Glutamatergic neuron (in vitro differentiated cells): ENCODE measurements at places on chromosomes 13 and 19. TPM values are rescaled to one million over a fixed set of nuclear protein-coding genes. Genes with fewer than 3 reads are reported as not detected.

Gene LGALS14
- total RNA-seq = not detected

Gene MEIOSIN
- not detected for total RNA-seq

DNA sequence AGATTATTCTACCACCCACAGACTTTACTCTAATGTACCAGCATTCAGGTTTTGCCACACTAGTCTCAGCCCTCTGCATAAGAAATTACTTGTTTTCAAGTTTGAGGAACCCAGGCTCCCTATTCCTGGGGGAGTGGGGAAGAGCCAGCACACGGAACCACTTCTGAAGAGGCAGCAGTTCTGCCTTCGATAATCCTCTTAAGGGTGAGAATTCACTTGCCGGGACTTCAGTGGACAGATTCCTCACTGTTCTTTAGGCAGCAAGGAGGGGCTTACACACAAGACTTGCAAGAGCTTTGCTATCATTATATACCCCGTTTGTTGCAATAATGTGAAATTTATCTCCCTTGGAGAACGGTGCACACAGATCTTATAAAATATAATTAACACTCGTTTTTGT is 133.1 kb downstream of the ABCC4 start:
- no peak overlapping the region for H3K27ac ChIP-seq
- H3K4me3 ChIP-seq = no peak overlapping the region
- no peaks in the 10 kb centered on the region for H3K4me1 ChIP-seq
- no peak for DNase-seq

GRCh38 chr13:44760434-44760833 is 184.3 kb upstream of the TSC22D1 start:
- no peak for DNase-seq
- no peaks in the 10 kb centered on the region for H3K27me3 ChIP-seq
- no peak overlapping the region for H3K27ac ChIP-seq
- H3K36me3 ChIP-seq = no peaks in the 10 kb centered on the region
